Urinary bladder (tissue), 4 donors: ENCODE measurements at places on chromosomes 1 and 21. TPM values are rescaled to one million over a fixed set of nuclear protein-coding genes. Genes with fewer than 3 reads are reported as not detected.

GRCh38 chr1:208107425-208108212 lies 136.6 kb downstream of the PLXNA2 start:
- no peak for DNase-seq

GRCh38 chr1:200252531-200252930 lies 157.3 kb downstream of the ZNF281 start:
- no peak for DNase-seq

- no peak for DNase-seq
Observed at GRCh38 chr1:157181790-157182189, 43.6 kb upstream of the ETV3 start.

DNA sequence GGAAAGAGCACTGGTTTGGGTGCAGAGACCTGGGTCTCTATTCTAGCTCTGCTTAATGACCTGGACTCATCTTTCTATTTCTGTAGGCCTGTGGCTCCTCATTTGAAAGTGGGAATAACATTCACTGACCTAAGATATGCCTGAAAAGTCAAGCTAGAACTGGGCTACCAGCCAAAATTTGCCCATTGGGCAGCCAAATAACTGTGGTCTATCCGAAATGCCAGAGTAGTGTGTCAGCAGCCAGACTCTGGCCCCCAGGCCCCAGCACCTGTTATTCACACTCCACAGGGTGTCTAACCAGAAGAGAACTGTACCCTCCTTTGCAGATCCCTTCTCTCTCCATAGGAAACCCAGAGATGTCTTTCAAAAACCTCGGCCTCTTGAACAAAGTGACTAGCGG lies 12.6 kb downstream of the DAB1 start:
- no peak for DNase-seq

DNA sequence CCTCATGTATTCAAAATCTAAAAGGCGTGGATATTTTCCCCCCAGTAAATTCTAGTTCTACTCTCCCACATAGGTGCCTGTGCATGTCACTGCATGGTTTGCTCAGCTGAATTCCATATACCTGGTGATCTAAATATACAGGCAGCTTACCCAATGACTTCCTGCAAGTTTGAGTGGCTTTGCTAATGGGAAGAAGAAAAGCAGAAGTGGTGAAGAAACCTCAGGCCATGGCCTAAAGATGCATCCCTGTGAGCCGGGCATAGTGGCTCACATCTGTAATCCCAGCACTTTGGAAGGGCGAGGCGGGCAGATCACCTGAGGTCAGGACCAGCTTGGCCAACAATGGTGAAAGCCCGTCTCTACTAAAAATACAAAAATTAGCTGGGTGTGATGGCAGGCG lies 11.5 kb downstream of the SLC44A3 start:
- DNase-seq, result no peak

DNA sequence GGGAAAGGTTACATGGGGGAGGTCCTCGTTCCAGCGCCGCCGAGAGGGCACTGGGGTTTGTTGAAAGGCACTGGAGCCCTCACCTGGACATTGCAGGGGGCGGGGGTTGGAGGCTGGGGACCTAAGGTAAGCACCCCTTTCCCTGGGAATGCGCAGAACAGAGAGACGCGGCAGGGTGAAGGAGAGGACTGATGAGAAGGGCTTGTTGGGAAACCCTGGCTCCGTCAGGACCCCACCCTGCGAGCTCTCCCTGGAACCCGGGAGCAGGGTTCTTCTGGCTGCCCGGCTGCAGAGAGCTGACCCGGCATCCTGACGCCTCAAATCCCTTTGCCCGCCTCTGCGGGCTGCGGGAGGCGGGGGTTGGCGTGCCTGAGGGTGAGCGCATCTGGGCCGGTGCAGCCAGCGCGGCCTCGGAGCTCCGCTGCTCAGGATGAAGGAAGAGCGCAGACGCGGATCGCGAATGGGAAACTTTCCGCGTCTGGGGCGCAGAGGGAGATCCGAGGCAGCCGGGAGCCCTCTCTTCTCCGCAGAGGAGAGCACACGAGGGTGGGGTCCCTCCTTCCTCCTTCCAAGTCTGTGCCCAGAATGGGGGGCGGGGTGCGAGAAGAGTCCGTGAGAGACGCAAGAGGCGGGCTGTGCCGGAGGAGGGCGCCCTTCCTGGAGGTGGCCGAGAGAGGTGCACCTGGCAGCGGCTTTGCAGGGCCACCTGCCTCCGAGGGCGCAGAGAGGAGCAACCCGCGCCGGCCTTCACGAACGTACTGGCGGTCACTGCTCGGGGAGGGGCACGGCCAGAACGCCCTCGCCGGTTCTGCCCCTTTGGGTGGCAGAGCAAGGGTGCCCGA lies 2.4 kb downstream of the IGSF21 start:
- no peak for DNase-seq

GRCh38 chr1:184113251-184113650 lies 61.7 kb downstream of the TSEN15 start:
- DNase-seq, result no peak

The WDR26 gene
- total RNA-seq, result 121 TPM

DNA sequence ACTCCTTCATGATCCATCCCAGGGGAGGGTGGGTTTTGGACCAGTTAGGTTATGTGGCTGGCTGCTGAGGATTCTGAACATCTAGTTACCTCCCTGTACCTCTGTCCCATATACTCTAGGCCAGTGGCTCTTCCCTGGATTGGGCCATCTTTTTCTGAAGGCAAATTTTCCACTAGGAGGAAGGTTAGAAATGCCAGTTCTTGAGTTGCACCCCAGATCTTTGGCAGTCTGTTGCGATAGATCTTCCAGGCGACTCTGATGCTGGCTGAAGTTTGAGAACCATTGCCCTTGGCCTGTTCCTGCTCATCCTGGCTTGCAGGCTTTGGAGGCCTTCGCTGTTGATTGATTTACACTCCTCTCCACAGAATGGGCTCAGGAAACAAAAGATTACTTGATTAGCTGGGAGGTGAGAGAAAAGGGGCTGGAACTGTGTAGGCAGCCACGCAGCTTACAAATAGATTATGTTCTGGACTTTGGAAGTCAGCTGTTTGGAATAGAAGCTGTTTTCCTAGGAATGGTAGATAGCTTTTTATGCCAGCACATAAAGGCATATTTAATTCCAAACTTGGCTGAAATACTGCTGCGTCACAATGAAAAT lies 110.1 kb downstream of the MRPS6 start:
- no peak for DNase-seq

GRCh38 chr1:229769006-229769405 lies 143.0 kb downstream of the URB2 start:
- no peak for DNase-seq

DNA sequence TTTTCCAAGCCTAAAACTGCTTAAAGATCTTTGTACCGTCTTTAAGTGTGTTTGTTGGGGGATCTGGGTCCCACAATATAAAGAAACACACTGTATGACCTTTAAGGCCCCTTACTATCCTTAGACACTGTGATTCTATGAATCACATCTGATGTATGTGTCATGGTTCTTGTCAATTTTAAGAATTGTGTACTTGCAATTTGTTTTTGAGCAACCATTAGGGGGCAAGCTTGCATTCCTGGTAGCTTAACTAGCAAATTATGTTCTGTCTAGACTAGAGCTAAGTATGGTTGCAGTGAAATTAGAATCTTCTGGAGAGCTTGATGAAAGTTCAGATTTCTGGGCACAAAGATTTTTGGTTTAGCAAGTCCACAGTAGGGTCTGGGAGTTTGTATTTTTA lies 219.5 kb downstream of the TPR start:
- DNase-seq, result no peak

DNA sequence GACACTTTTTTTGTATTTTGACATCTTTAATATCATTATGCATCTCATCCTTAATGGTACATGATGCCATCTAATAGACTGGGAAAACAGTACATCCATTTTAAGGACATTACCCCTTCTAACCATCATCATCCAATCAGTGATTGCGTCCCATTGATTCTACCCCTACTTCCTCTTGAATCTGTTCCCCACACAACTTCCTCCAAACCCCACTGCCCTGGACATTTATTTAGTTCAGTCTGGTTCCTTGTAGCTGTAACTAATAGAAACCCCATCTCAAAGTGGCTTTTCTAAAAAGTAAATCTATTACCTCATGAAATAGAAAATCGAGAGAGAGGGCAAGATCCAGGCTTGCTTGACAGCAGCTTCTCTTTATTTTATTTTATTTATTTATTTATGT lies 2.1 kb upstream of the ITLN1 start:
- no peak for DNase-seq

- DNase-seq, result no peak
Observed at GRCh38 chr1:45827256-45827655, 23.8 kb downstream of the MAST2 start.

The IL10 gene
- 2.8 TPM for total RNA-seq

The C1orf87 gene
- total RNA-seq, result not detected

- DNase-seq, result no peak
Observed at GRCh38 chr1:204858363-204858821, 12.3 kb upstream of the NFASC start.

GRCh38 chr1:204340081-204340889 lies 19.4 kb downstream of the PLEKHA6 start:
- DNase-seq, result no peak

The LRRIQ3 gene
- 2.0 TPM for total RNA-seq

DNA sequence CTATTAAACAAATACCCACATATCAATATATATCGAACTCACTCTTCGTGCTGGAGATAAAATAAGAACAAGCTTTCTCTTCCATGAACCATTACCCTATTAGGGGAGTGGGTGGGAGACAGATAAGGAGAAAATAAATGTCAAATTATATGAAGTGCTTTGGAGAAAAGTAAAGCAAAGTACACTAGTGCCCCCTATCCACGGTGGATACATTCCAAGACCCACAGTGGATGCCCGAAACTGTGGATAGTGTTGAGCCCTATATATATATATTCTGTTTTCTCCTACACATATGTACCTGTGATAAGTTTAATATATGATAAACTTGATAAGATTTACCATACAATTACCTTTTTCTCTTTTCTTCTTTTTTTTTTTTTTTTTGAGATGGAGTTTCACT lies 54.6 kb downstream of the FH start:
- DNase-seq, result no peak

DNA sequence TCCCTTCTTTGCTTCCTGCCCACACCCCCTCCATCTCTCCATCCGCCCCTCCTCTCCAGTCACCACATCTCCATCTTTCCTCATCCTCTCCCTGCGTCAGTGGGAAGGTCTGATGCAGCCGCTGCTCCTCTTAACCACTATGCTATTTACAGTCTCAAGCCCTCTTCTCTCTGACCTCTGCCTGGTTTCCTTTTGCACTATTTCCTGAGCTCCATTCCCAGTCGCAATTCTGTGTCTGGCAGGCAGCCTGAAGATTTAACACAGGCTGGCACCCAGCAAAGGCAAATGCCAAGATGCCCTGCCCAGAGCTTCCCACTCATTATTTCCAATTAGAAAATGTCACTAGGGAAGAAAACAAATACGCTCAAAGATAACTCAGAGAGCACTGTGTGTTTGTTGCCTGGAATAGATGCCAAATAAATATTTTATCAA lies 89.6 kb upstream of the LPGAT1 start:
- DNase-seq, result no peak

The ARHGAP29 gene
- total RNA-seq, result 72.0 TPM

GRCh38 chr1:108057541-108057940 lies 92.6 kb upstream of the VAV3 start:
- DNase-seq, result no peak

- no peak for DNase-seq
Observed at GRCh38 chr1:25834894-25835293, 15.1 kb downstream of the MTFR1L start.

DNA sequence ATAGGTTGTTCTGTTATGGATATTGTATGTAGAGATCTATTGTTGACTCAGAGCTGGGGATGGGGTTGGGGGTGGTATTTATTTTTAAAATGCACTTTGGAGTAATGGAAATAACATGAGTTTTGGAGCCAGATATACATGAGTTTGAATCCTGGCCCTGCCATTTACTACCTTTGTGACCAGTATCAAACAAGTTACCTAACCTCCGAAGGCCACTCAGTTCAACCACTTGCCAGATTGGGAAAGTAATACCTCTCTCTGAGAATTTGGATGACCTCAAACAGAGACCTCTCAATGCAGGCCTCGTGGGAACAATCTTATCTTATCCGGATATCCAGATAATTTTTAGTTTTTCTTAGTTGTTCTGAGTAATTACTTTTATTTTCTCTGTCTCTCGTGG lies 181.0 kb downstream of the FGGY start:
- DNase-seq, result no peak

The RIT1 gene
- 39.4 TPM for total RNA-seq

The CHRNB2 gene
- 0.21 TPM for total RNA-seq

DNA sequence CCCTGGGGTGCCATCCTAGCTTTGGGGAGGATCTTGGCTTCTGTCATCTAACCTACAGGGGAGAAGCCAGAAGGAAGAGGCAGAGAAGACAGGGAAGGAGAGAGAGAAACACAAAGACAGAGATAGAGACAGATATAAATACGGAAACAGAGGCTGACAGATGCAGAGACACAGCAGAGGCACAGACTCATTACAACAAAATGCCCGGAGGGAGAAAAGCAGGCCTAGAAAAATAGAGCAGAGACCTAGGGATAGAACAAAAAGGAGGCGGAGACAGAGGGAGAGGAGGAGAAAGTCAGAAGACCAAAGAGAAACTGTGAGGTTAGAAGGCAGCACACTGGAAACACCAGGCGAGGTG lies 1.9 kb downstream of the PEAR1 start:
- no peak for DNase-seq

GRCh38 chr1:17795836-17796645 lies 40.9 kb downstream of the ACTL8 start:
- DNase-seq, result no peak

DNA sequence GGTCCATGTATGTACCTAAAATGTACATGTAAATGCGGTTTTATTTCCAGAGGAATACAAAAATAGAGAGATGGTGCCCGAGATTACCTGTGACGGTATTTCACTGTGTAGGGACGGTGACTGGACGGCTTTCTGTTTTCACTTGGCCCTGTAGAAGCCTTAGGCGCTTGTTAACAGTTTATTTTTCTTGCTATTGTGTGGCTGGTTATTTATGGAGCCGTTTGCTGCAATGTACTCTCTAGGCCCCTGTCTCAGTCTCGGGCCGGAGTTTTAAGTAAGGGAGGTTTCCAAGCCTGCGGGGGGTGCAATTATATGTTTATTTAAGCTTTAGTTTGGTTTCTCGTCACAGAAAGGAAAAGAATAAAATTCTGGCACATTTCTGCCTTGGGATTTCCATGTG lies 413 bp downstream of the EFCAB7 start:
- no peak for DNase-seq
